ENCODE measurements at places on chromosomes 12 and 14. TPM values are rescaled to one million over a fixed set of nuclear protein-coding genes. Genes with fewer than 3 reads are reported as not detected.

- peak; percentile 64 for DNase-seq
These were observed at the start of gene GLIPR1 for GRCh38 chr12:75480469-75480949. Gene GLIPR1 (plus strand): TSS chr12:75480755. CDS start chr12:75480881, 126 bp downstream.

GRCh38 chr14:51304438-51304837 lies 64.4 kb downstream of the TMX1 start:
- no peak for DNase-seq

GRCh38 chr12:97016163-97016562 lies 109.1 kb downstream of the NEDD1 start:
- no peak for DNase-seq

GRCh38 chr14:24883576-24883975 lies 166.4 kb downstream of the STXBP6 start:
- DNase-seq, result no peak

The GDF3 gene
- total RNA-seq, result not detected

The KRT71 gene
- not detected for total RNA-seq

- no peak for DNase-seq
These were observed 78.8 kb upstream of the NAV3 start for GRCh38 chr12:77751939-77752338.

DNA sequence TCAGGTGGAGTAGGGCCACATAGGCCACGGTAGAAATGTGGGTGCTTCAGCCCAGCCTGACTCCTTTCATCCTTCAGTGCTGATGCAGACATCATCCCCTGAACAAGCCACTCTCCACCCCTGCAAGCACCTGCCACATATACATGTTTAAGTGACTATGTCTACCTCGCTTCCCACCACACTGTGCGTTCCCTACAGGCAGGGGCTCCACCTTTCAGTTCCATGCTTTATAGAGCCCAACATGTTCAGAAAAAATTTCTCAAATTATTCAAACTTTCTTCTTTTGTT lies 11.6 kb downstream of the SLC7A7 start:
- no peak for DNase-seq

DNA sequence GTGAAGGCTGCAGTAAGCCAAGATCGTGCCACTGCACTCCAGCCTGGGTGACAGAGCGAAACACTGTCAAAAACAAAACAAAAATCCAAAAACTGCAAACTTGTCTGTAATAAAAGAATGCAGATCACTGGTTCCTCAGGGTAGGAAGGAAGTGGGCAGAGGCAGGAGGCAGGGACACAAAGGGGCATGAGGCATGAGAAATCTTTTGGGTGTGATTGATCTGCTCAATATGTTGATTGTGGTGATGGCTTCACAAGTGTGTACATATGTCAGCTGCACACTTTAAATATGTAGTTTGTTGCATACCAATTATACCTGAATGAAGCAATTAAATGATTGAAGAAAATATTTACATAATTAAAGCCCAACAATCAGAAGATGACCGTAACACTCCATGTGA lies 117.6 kb downstream of the CMAS start:
- no peak for DNase-seq

The AKAP5 gene
- 2.1 TPM for total RNA-seq

The BCL11B gene
- total RNA-seq, result not detected

DNA sequence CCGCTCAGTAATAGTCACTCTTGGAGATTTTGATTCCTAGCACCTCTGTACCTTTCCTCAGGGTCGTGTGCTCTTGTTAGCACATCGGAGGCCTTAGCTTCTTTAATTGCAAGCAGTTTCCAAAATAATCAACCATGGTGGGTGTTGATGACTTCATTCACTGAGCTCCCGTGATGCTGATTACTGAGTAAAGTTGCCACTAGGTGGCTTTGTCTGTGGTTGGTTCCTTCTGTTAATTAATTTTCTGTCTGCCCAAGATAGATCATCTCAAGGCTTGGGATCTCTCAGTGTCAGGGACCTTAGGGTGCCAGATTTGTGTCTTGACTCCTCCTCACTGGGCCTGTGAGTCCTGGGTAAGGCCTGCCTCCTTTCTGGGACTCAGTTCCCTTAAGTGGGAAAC lies 54.3 kb downstream of the PTPN11 start:
- DNase-seq, result no peak

GRCh38 chr14:55239320-55239719 lies 31.9 kb upstream of the FBXO34 start:
- no peak for DNase-seq

- peak; percentile 19 for DNase-seq
These were observed 150.1 kb downstream of the PRKCH start for GRCh38 chr14:61471297-61472005.

GRCh38 chr14:97296176-97296575 lies 499.0 kb downstream of the VRK1 start:
- DNase-seq, result no peak

DNA sequence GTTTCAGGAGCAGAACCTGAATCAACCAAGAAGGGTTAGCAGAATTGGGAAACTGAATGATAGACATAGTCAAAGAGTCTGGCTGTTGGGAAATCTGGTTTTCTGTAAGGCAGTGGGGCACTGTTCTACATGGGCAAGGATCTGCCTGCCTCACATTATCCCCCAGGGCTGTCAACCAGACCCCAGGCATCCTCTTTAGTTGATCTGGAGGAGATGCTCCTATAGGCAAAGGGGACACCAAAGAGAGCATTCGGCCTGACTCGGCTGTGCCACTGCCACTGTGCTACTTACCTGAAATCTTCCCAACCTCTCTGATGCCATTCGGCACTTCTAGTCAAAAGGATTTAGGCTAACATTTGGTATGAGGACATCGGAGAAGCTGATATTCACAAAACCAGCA lies 4.1 kb downstream of the ISCU start:
- DNase-seq, result no peak

The USP44 gene
- total RNA-seq, result 4.2 TPM

DNA sequence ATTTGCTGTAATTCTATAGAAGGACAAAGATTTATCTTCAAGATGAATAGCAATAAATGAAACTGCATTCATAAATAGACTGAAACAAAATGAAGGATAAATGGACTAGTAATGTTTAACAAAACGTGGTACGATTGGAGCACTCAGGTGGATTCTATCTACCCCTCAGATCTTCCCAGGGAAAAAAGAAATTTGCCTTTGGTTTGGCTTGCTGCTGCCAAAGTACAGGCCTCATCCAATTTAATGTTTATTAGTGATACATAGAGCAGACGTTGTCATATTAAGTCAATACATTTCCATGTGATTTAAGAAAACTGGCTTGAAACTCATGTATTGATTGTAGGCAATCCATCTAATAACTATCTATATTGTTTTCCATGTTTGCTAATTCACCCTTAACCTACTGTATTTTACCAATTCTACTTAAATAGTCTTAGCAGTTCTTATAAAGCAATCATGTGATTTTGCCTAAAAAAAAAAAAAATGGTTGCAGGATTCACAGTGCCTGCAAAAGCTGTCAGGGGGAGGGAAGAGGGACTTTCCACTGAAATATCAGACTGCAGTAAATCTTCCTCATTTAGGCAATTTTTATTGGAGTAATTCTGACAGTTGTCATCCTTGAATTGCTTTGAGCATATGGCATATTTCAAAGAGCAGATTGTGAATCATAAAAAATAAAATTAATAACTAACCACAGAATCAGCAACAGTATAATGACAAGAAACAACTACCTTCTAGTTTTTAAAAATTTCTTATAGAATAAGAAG lies 242.2 kb upstream of the NPAS3 start:
- no peak for DNase-seq

The TRPV4 gene
- total RNA-seq, result not detected

GRCh38 chr14:56268039-56268438 lies 149.8 kb downstream of the PELI2 start:
- DNase-seq, result no peak

- no peak for DNase-seq
These were observed 45.5 kb upstream of the BCL11B start for GRCh38 chr14:99317231-99318090.

The ASCL1 gene
- total RNA-seq, result not detected

The TPH2 gene
- not detected for total RNA-seq

DNA sequence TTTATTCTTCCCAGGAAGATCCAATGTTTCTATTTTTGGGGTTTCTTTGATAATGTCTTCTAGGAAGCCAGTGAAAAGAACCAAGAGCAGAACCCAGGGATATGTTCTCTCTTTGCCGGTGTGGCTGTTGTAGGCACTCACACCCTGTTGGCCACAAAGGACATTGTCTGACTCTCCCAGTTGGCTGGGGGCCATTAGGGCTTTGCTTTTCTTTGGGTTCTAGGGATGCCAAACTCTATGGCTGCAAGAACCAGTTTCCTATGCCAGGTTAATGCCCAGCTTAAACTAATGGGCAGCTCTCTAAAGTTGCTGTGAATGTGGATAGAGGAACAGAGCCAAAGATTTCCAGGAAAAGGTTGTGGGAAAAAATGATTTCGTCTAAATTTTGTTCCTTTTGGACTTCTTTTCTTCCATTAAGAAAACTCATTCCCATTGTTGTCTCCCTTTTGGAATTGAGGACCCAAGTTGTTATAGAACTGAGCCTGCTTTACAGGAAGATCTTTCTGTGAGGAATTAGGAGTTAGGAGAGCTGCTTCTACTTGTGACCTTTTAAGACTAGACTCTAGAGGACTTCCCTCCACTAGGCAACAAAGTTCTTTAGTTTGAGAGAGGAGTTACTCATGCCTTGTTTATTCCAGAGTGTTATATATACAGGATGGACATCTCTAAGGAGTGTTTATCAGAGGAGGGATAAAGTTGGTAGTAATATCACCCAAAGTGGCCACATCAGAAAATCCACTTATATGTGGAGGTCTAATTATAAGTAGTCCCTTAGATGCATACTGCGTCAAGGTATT lies 13.1 kb downstream of the COPZ1 start:
- no peak for DNase-seq

GRCh38 chr14:61456720-61457119 lies 135.3 kb downstream of the PRKCH start:
- peak; percentile 85 for DNase-seq

- DNase-seq, result no peak
These were observed 79.2 kb downstream of the PTCSC3 start for GRCh38 chr14:36097356-36097755.

DNA sequence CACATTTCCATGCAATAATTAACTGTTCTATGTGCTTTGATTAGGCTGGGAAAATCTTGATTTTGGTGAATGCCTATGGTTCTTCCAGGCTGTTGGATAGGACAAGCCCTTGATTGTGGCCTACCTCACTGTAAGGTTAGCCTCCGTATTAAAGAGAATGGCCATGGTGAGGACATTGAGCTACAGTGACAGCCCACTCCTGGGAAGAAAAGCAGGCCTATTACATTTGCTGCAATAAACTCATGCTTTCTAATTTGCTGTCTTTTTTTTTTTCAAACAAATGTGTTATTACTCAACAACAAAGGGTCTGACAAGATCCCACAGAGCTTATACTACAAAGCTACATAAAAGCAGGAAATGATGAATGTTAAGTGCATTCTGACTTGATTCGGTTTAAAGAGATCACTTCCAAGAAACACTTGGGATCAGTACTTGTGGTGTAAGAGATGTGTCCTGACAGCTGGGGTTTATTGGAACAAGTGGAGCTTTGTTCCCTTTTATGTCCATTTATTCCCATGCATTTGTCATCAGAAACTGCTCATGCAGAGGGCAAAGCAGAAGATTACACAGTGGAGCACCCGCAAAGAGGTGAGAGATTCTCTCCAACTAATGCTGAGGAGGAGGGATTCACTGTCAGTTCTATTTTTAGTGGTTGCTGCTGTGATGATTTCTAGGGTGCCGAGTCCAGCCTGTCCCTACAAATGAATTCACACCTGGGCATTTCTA lies 29.1 kb upstream of the KCNK10 start:
- no peak for DNase-seq

DNA sequence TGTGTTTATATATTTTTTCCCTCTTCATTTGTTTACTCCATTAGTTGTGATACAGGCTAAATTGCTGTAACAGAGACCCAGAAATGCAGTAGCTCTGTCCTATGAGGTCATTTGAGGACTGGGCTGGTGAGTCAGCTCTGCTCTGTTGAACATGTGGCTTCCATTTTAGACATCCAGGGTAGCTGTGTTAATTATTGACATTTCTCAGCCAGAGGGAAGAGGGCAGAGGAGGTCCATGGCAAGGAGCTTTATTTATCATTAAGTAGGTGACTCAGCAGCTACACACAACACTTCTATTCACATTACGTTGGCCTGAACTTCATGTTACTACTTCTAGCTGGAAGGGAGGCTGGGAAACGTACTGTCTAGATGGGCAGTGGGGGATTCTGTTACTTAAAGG lies 85.4 kb downstream of the PTCSC3 start:
- no peak for DNase-seq

- no peak for DNase-seq
These were observed 212.0 kb downstream of the PTPRO start for GRCh38 chr12:15534322-15534721.

- DNase-seq, result peak; percentile 29
These were observed 236.9 kb upstream of the AMIGO2 start for GRCh38 chr12:47316609-47317049.

GRCh38 chr14:65832431-65833266 lies 420.1 kb downstream of the FUT8 start:
- peak; percentile 34 for DNase-seq

DNA sequence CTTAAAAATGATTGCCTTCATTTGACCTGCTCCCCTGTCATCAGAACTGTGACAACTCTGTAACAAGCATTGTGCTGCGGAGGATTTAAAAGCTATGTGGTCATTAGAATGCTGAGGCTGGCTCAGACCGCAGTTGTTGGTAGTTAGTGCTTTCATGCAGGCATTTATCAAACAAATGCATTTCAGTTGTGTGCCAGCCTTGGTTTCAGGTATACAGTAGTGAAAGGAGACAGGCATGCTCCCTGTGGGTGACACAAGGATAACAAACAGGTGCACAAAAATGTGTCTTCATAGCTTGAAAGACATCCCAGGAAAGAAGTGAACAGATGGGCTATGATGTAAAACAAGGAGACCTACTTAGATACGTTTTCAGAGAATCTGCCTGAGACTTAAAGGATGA lies 60.6 kb downstream of the MARK3 start:
- peak; percentile 91 for DNase-seq

GRCh38 chr12:79183003-79183402 lies 318.4 kb downstream of the SYT1 start:
- DNase-seq, result no peak

DNA sequence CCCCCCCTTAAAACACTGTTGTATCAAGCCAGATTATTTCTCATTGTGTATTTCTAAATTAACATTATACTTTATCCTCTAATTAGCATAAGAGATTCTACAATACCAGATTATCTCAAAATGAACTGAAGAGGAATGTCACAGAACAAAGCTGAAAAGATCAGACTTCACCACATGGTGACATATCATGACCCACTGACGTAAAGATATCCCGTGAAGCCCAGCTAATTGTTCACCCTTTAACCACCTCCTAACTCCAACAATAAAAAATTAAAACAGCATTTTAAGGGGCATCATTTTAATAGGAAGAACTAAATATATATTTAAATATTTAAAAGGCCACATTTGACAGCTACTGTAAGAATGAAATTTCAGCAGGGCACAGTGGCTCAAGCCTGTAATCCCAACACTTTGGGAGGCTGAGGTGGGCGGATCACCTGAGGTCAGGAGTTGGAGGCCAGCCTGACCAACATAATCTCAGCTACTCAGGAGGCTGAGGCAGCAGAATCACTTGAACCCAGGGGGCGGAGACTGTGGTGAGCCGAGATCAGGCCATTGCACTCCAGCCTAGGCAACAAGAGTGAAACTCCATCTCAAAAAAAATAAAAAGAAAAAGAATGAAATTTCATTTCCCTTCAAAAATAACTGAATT lies 29.0 kb downstream of the CDK17 start:
- no peak for DNase-seq

The ZFHX2 gene
- total RNA-seq, result 0.03 TPM

The KCNMB4 gene
- 0.43 TPM for total RNA-seq

Measured in G401 (cell line).